Activated gamma-delta T cell treated with Interleukin-2 at 50 U/mL for 16 hours (primary cell): ENCODE measurements at places on chromosomes 5 and 9.
A peak's percentile ranks its signal among the peaks of the same experiment; 100 is the strongest.

GRCh38 chr5:153187503-153187902, 303.0 kb upstream of the GRIA1 start:
- no peak for DNase-seq

GRCh38 chr9:83706676-83707517, 861 bp downstream of the UBQLN1 start:
- DNase-seq, result peak; percentile 59

DNA sequence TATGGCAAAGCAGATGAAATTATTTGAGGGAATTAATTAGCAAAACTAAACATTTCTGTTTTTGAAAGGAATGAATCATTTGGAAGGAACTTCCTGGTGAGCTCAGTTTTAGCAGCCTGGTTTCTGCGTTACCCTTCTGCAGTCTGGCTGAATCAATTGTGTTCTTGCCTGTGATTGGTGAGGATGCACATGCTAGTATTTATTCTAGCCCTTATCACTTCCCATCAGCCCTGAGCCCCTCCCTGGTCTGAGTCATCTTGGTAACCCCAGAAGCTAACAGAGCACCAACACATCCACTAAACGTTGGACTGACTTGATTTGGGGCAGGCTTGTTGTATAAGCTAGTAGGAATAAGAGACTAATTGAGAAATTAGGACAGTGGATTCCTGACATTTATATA, 6.6 kb downstream of the TJP2 start:
- peak; percentile 9 for DNase-seq

- DNase-seq, result no peak
Measured at GRCh38 chr9:117929868-117930267, 225.7 kb downstream of the TLR4 start.

GRCh38 chr5:143177263-143177983, 226.1 kb downstream of the NR3C1 start:
- DNase-seq, result no peak

GRCh38 chr9:32399110-32399815, 14.8 kb downstream of the ACO1 start:
- DNase-seq, result no peak

GRCh38 chr5:73201547-73202513, 28.8 kb downstream of the TMEM174 start:
- peak; percentile 63 for DNase-seq

GRCh38 chr5:143159031-143159430, 244.5 kb downstream of the NR3C1 start:
- DNase-seq, result no peak

DNA sequence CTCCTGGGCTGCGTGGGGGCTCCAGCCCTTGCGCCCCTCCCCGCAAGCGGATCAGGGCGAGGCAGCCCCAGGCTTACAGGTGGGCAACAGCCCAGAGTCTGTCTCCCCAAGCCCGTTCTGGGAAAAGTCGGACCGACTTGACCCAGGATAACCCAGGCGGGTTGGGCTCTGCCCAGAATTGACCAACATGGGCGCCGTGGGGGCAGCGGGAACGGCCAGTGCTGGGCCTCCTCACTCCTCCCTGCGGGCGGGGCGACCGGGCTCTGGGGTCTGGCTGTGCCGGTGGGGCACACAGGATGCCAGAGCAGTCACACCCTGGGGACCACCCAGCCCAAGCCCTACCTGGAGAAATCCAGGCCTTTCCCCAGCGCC, 15.3 kb upstream of the SYNPO start:
- DNase-seq, result no peak

- no peak for DNase-seq
Measured at GRCh38 chr9:114694719-114695269, 12.8 kb upstream of the TEX48 start.

- DNase-seq, result no peak
Measured at GRCh38 chr9:133710661-133711427, 27.3 kb downstream of the SARDH start.

GRCh38 chr9:136010176-136010575, 49.0 kb upstream of the UBAC1 start:
- DNase-seq, result no peak

DNA sequence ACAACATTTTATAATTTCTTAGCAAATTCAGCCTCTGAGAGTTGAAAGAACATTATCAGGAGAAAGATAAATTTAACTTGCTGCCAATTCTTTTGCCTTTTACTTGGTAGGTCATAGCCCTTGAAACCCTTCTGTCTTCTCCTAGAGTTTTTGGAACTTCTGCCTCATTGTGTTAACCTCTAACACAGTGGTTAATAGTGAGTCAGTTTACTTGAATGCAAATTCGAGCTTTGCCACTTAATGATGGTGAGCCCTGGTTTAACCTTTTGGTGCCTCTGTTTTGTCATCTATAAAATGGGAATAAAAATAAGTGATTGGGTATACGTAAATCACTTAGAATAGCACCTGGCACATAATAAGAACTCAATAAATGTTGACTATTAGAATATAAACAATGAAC, 1.8 kb upstream of the INIP start:
- DNase-seq, result no peak

DNA sequence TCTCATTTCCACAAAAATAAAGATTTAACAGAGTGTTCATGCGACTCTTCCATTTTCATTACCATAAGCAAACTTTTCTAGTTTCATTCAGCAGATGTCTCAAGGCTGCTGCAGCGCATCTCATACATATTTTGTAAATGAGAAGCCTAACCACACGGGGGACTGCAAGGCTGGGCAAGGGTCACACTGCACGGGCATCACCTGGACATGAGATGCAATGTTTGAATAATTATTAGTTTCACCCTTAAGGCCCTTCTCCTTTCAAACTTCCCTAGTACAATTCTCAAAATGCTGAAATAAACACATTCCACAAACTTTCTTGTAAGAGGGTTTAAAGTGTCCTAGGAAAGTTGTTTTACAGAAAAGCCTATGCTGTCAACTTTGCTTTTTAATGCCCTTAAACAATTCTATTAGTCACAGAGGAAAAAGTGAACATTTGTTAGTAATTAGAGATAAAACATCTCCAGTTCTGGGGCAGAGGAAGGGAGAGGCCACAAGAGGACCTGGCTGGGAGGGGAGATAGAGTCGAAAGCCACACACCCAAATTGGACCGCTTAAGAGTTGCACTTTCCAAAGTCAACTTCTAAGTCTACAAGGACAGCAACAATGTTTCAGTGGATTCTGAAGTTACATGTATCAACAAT, 1.3 kb downstream of the DENND1A start:
- DNase-seq, result no peak

GRCh38 chr5:65482736-65483545, 1.2 kb upstream of the ADAMTS6 start:
- DNase-seq, result no peak

DNA sequence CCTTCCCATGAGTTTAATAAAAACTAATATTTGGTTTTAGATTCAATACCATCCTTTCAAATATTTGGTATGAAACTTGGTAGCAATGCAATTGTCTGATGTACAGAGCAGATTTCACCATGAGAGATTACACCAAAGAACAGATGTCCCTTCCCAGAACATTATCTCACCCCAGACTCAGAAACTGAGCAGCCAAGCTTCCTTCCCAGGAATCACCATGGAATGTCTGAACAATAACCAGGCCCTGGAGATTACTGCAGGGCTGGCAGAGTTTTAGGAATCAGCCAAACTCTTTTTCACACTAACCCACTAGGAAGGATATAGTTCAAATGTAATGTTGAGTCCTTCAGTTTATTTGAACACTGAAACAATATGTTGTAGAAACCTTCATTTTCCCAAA, 23.9 kb downstream of the CLTA start:
- DNase-seq, result no peak

- peak; percentile 34 for DNase-seq
Measured at GRCh38 chr5:154647114-154647760, 107.9 kb upstream of the LARP1 start.

DNA sequence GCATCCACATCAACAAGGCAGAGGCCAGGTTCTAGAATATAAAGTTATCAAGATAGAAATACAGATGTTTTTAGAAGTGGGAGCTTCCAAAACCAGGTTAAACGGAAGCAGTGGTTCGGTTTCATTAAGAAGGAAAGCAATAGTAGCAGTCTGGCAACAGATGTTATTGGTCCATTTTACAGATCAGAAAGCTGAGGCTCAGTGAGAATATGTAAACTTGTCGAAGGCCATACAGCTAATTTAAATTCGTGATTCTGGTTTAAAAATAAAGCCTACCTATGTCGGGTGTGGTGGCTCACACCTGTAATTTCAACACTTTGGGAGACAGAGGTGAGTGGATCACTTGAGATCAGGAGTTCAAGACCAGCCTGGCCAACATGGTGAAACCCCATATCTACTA, 160.6 kb downstream of the ARRDC3 start:
- DNase-seq, result no peak

- no peak for DNase-seq
Measured at GRCh38 chr5:159202151-159202550, 7.2 kb downstream of the RNF145 start.

GRCh38 chr5:107990881-107991810, 320.4 kb upstream of the EFNA5 start:
- DNase-seq, result no peak

- DNase-seq, result no peak
Measured at GRCh38 chr5:82104872-82105271, 133.0 kb downstream of the ATG10 start.

DNA sequence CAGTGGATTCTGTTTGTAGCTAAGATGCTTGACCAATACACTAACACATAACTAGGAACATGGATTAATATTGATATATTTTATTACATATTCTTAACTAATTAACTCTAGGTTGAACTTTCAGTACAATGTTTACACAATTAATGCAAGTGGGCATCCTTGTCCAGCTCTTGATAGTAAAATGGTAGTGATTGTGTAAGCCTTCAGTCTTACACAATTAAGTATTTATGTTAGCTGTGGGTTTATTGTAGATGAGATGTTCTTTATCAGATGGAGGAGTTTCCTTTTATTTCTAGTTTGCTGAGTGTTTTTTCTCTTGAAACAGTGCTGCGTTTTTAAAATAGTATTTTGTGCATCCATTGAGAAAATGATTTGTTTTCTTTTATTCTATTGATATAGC, 1210.8 kb downstream of the CDH12 start:
- no peak for DNase-seq

GRCh38 chr5:140690376-140690932, 716 bp downstream of the HARS1 start:
- no peak for DNase-seq

DNA sequence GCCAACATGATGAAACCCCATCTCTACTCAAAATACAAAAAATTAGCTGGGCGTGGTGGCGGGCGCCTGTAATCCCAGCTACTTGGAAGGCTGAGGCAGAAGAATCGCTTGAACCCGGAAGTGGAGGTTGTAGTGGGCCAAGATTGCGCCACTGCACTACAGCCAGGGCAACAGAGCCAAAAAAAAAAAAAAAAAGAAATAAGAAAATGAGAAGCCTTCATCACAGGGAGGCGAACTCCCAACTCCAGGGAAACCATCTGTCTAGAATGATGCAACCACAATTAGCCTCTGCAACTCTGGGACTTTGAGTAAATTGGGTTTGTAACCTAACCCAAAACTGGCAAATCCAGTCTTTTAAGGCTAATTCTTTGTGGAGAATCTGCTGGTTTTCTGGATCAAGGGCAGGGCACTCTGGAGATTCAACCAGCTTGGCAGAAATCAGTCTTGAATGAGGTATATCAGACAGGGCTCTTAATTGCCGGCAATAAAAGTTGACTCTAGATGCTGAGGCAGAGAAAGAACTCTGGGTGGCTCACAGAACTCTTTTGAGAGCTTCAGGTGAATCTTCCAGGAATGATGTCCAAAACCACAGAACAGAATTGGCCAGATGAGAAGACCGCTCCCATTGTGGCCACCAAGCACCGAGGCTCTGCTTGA, 9.9 kb downstream of the S100Z start:
- no peak for DNase-seq

GRCh38 chr9:90121762-90122161, 517.0 kb downstream of the GADD45G start:
- no peak for DNase-seq

DNA sequence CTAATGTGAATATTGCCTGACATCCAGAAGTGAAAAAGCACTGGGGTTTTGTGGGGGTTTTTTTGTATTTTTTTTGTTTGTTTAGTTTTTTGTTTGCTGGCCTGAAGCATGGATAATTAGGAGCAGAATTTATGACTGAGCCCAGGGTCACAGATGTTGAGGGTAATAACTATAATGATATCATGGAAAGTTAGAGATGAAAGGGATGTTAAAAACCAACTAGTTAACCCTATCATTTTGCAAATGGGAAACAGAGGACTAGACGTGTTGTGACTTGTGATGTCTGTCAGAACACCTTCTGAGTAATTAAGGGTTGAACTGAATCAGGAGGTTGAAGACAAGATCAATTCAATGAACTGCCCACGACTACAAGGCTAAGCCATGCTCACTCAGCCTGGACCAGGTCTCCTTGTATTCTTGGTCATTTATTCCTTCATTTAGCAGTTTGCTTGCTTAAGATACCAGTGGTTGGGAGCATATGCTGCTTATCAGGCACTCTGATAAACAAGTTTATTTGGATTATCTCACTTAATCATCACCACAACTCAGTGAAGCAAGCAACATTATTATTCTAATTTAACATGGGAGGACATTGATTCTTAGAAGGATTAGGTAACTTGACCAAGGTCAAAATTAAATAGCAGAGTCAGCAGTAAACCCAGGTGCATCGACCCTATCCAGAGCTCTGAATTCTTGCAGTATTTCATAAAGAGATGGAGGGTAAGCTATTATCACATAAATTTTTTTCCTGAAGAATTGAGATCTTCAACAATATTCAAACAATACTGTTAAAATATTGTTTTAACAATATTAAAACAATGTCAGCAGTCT, 75.7 kb upstream of the PIK3R1 start:
- DNase-seq, result no peak

DNA sequence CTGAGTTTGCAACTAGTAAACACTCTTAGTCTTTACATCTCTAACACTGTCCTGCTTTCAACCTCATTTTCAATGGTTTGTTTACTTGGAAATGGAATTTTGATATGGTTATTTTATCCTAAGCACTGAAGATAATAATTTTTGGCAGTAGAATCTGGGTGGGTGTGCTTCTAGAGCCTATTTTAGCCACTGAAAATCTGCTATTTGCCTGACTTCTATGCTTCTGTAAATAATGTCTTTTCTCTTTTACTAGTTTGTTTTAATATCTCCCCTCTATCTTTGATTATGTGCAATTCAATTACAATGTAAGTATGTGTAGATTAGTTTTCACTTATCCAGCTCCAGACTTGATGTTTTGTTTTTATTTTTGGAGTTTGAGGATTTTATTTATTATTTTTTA, 197.5 kb downstream of the TUSC1 start:
- no peak for DNase-seq

- no peak for DNase-seq
Measured at GRCh38 chr5:68884883-68885282, 208.9 kb upstream of the SLC30A5 start.

GRCh38 chr5:45741110-45741509, 44.9 kb upstream of the HCN1 start:
- no peak for DNase-seq

- no peak for DNase-seq
Measured at GRCh38 chr5:32163785-32164184, 10.3 kb downstream of the GOLPH3 start.

GRCh38 chr9:129258124-129258822, 80.2 kb upstream of the IER5L start:
- peak; percentile 81 for DNase-seq
